ENCODE measurements at places on chromosomes 6 and 20.

DNA sequence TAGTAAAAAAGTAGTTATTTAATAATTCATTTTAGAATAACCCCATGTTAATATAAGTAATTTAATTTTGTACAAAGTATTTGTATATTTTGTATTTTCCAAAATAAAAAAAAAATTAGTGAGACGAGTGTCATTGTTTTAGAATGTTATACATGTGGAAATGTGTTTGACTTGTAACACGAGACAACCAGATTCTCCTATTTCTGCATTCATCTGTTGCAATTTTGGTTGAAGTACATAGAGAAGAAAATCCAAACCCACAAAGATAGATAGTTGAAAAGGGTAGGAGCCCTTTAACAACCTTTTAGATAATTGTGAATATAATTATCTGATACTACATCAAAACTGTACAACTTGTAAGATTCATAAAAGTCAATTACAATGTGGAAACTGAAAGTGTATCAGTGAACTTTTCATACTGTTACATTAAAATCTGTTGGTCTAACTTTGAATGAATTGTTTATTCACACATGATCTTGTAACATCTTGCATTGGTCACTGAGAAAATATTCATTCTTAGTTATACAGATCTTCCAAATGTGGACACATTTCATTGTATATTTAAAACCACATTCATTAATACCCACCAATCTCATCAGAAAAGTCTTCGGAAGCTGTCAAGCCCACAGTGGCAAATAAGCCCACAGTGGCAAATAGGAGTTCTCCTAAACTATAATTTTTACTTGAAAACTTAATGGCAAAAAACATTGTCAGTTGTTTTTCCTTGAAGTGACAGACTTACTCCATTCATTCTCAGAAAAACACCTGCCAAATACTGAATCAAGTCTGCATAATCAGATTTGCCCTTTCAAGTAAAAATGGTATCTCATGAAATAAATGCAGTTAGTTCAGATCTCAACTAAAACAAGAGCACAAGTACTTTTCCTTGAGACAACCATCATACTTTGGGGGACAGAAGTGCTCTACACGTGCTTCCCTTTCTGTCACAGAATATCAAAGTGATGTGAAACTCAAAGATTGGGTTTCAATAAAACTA is 52.8 kb downstream of the FKBP5 start:
- DNase-seq = no peak

GRCh38 chr20:14556206-14556605 is 218.8 kb upstream of the FLRT3 start:
- DNase-seq = no peak

DNA sequence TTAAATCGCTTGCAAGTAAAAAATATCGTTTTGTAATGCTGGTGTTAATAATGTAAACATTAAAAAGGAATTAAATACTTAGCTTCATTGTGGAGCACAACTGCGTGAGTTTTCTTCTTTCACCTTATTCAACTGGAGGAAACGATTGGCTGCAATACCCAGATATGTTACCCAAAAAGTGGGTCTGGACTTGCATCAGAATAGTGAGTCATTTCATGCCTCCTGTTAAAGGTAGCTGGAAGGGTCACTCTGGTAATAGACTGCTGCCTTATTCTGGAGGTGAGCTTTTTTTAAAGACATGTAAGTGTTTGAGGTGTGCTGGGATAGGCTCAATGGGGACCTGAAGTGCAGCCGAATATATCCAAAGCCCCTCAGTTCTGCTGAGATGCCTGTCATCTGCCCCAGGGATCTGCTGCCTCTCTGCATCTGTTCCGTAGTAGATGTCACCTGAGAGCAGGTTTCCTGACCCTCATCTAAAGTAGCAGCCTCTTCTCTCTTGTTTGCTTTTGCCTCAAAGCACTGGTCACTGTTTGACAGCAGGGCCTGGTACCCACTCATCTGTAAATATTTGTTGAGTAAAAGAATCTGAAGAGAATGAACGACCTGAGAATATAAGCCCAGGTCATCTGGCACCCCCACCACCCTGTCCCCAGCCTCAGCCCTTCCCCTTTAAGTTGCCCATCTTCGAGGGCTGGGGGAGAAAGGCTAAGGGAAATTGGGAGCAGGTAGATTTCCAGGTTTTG is 5.6 kb upstream of the UQCC2 start:
- no peak for DNase-seq

GRCh38 chr6:30781743-30782424 is 37.5 kb upstream of the IER3 start:
- DNase-seq = no peak

GRCh38 chr6:150466196-150466595 is 97.4 kb downstream of the IYD start:
- DNase-seq = no peak

DNA sequence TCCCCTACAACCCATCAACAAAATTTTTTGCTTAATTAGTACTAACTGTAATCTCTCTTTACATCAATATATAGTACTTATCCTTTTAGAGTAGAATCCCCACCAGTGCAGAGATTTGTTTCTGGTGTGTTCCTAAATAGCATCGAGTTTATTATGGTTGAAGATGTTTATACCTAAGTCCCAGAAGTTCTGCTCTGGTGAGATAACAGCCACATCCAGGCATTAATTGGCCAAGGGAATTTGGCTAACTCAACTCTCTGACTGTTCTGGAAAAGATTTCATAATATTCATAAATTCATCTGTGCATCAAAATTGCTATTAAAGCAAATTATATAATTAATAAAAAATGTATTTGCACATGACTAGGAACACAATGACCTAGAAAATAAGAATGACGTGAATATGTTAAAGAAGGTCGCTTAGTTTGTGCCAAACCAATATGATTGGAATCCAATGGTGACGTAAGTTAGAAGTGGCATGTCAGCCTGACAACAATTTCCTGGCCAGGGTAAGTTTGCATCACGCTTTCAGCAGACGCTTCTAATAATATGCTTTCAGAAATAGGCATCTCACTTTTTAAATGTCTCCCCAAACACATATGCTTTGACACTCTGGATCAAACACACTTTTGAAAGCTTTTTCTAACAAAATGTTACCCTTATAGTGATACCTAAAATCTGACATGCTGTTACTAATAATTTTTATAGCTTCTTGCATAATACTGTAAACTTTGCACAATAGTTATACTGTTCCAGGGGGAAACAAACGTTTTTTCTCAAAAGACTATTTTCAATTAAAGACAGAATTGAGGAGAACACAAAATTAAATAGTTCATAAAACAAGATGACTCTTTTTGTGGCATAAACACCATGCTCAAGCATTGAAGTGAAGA is 236.7 kb downstream of the TENT5A start:
- DNase-seq = no peak

- DNase-seq = no peak
Measured at GRCh38 chr6:36873612-36874442, 776 bp downstream of the PPIL1 start.

- no peak for DNase-seq
Measured at GRCh38 chr6:75090576-75090975, 115.3 kb downstream of the COL12A1 start.

GRCh38 chr6:44301782-44302564 is 11.2 kb downstream of the AARS2 start:
- DNase-seq = no peak

- no peak for DNase-seq
Measured at GRCh38 chr20:1875762-1876161, 19.4 kb upstream of the SIRPA start.

DNA sequence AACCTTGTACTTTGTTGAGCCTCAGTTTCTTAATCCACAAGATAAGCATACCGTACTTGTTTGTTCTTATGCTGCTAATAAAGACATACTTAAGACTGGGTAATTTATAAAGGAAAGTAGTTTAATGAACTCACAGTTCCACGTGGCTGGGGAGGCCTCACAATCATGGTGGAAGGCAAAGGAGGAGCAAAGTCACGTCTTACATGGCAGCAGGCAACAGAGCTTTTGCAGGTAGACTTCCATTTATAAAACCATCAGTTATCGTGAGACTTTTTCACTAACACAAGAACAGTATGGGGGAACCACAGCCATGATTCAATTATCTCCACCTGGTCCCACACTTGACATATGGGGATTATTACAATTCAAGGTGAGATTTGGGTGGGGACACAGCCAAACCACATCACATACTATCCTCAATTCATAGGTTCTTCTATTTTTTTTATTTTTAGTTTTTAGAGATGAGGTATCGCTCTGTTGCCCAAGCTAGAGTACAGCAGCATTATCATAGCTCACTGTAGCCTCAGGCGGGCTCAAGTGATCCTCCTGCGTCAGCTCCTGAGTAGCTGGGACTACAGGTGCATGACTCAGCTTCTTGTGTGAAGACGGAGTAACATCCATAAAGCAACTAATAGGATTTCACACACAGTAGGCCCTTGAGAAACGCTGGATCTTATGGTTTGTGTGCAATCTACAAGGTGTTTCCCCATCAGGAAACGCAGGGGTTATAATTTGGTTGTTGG is 76.7 kb upstream of the IYD start:
- no peak for DNase-seq

DNA sequence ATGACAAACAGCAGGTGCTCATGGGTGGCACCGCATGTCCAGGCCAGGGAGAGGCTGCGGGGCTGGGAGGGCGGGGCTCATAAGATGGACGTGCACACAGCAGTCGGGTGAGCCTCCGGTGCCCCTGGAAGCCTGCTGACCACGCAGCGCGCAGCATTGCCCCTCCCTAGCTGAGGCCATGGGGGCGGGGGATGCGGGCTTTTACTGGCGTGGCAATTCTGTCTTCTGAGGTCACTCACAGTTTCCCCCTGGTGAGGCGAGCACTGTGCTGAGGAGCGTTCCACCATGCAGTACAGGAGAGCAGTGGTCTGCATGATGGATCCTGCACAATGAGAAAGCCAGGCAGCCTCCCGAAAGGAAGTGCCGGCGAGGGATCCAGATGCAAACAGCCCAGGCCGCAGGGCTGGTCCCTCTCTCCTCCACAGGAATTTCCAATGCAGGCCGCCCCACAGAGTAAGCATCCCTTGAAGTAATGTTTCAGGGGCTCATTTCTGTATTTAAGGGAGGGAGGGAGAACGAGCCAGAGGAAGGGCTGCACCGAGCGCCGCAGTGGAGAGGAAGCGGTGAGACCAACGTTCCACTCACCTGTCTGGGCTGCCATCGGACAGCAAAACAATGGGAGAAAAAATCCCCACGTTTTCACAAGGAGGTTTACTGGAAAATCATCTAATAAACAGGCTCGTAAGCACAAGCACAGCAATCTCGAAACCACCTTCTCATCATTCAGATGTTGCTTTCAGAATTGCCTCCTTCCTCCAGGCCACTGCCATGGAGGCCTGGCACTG is 56.0 kb downstream of the IRF4 start:
- no peak for DNase-seq

GRCh38 chr6:141077355-141078333 is 1055.1 kb upstream of the GJE1 start:
- no peak for DNase-seq

DNA sequence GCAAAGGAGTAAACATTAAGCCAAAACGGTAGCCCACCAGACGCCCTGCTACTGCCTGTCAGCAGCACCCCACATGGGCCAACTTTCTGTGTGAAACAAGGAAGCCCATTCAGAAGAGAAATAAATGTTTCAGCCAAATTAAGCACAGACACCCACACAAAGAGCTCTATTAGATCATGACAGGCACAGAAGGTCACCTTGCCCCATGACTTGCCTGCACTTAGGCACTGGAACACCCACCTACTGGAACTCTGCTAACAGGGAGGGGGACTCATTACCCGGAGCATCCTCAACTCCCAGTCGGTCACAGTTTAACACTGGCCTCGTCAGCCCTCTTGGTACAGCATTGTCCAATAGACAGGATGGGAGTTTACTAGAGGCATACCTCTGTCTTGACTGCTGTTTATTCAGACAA is 31.8 kb downstream of the GFOD1 start:
- DNase-seq = no peak

DNA sequence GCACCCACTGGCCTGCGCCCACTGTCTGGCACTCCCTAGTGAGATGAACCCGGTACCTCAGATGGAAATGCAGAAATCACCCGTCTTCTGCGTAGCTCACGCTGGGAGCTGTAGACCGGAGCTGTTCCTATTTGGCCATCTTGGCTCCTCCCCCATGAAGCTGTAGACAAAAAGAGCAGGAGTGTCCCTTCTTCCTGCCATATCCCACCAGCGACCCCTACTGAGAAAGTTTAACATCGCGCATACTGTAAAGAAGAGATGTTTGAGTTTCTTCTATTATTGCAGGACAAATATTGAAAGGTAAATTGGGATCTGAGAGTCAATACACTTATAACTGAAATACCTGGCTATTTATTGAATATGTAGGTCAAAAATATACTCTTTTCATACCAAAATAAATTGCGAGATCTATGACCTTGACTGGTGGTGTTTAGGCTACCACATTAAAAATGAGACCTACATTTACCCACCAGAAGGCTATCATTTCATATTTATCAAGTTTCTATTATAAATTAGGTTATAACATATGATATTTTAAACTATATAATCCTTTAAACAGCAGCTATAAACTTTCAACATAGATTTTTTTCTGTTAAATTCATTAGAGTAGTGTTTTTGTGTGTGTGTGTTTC is 586.3 kb downstream of the HTR1B start:
- DNase-seq = no peak

GRCh38 chr6:16705081-16705993 is 55.9 kb downstream of the ATXN1 start:
- DNase-seq = no peak

DNA sequence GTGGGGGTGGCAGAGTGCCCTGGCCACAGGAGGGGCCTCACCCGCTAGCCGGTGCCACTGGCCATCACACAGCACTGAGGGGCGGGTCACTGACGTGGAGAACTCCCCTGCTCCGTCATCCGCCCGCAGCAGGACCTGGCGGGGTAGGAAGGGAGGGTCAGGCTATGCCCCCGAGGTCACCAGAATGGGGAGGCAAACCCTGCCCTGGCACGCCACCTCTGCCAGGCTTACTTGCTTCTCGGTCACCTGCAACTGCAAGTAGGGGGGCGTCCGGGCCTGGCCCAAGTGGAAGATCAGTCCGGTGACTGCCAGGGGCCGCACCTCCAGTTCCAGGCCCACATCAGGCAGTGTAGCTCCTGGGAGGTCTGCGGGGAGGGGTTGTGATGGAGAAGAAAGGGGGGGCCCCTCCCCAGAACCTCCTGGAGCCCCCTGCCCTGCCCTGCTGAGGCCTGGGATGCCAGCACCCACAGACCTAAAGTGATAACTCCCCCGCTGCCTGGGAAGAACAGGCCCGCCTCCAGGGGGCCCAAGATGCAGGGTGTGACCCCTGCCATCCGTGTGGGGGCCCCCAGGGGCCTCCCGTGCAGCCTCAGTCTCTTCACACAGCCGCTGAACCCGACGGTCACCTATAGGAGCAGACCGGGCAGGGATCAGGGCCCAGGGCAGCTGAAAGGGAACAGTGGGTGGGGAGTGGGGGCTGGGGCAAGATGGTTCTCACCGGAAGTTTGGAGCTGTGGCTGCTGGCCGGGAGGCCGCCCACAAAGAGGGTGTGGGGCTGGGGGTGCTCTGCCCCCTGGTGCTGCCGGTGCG is 7.4 kb downstream of the ADRM1 start:
- no peak for DNase-seq

- no peak for DNase-seq
Measured at GRCh38 chr6:56758553-56758952, 115.9 kb upstream of the DST start.

DNA sequence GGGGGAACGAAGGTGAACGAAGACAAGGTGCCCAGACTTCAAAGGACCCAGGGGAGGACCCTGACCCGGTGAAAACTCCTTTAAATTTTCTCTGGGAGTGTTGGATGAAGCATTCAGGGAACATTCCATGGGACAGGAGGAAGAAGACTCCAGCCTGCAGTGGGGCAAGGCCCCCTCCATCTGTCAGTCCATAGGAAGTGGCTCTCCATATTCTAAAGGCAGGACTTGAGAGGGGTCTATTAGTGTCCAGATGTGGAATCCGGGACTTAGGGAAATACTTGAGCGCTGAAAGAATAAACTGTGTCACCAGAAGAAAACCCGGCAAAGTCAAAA is 3.2 kb upstream of the BPIFA2 start:
- no peak for DNase-seq
